ENCODE measurements at places on chromosomes 11 and 22. TPM values are rescaled to one million over a fixed set of nuclear protein-coding genes. Genes with fewer than 3 reads are reported as not detected.

DNA sequence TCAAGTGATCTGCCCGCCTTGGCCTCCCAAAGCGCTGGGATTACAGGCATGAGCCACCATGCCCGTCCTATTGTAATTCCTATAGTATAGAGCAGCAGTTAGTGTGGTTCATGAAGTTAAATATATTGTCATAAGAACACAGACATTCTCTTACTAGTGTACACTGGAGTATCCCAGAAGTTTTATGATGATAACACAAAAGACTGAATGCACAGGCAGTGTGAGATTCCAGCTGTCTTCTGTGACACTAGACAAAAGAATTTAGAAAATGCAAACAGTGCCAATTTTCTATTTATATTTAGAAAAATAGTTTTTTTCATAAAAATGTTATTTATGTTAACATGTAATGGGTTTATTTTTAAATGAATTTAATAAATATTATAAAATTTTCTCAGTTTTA lies 39.4 kb upstream of the RBX1 start:
- DNase-seq = no peak

DNA sequence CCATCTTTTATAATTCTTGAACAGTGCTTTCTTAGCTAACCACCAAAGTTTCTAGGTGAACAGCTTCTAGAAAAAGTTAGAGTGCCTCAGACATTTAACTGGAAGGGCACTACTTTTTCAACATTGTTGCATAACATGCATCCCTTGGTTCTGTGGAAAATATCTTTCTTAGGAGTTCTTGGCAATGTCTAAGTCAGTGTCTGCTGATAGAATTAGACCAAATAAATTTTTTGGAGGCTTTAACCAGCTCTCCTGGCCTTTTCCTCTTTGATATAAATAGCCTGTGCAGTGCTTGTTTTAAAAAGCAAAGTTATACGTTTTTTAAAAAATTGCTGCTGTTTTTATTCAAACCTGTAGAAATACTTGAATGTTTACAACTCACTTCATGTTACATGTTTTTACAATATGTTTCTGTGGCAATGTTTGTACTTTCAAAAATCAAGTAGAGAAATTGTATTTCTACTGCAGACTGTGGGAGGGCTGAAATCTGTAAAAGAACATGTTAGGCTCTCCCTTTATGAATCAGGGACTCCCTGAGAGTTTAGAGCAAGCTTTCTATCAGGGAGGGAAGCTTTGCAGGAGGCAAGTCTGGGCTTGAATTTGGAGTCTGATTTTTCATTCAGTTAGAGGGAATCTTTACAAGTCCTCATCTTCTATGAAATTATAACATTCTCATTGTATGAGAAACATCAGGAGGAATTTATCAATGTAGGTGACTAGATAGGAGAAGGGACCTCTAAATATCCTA lies 16.3 kb upstream of the PANX1 start:
- no peak for DNase-seq

GSTT2 gene
- 0.32 TPM for polyA plus RNA-seq

MCM5 gene
- polyA plus RNA-seq = 26.2 TPM

DNA sequence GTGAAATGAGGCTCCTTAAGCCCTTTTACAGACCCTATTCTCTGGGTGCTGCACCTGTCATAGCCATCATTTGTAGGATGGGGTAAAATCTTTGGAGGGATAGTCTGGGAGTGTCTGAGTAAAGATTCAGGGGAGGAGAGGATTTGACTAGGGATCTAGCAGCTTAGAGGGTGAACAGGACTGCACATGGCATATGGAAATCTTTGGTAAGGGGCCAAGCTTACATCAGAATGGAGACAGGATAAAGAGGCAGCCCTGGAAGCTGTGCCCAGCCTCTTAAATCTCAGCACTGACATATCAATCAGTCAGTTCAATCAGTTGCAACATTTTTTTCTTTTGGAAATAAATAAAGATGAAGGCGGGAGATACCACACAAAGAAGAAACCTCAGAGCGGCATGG lies 301.8 kb upstream of the CADM1 start:
- DNase-seq = no peak
